ENCODE measurements at places on chromosomes 4 and X. TPM values are rescaled to one million over a fixed set of nuclear protein-coding genes. Genes with fewer than 3 reads are reported as not detected.

- no peak for DNase-seq
Observed at GRCh38 chrX:145623453-145623852, 194.2 kb upstream of the SLITRK2 start.

GRCh38 chrX:46913667-46914066 is 1.4 kb downstream of the JADE3 start:
- DNase-seq = peak; percentile 0

The TRIM61 gene
- total RNA-seq = not detected

DNA sequence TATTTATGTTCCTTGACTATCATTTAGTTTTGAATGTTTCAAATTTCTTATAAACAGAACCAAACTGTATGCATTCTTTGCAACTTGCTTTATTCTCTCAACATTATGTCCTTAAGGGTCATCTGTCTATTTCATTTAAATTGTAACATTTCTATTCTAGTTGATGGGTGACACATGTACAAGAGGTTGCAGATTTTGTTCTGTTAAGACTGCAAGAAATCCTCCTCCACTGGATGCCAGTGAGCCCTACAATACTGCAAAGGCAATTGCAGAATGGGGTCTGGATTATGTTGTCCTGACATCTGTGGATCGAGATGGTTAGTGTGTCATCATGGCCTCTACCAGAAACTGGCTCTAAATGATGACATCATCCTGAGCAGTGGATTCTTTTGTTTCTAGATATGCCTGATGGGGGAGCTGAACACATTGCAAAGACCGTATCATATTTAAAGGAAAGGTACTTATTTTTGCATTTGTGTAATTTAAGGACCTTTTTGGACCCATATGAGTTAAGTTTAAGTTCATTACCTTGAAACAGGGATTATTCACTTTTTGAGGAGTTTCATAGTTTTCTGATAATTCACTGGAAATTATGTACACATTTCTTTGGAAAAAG is 6.1 kb downstream of the LIAS start:
- peak; percentile 91 for DNase-seq

GRCh38 chr4:111016416-111016815 is 393.5 kb upstream of the PITX2 start:
- DNase-seq = no peak

DNA sequence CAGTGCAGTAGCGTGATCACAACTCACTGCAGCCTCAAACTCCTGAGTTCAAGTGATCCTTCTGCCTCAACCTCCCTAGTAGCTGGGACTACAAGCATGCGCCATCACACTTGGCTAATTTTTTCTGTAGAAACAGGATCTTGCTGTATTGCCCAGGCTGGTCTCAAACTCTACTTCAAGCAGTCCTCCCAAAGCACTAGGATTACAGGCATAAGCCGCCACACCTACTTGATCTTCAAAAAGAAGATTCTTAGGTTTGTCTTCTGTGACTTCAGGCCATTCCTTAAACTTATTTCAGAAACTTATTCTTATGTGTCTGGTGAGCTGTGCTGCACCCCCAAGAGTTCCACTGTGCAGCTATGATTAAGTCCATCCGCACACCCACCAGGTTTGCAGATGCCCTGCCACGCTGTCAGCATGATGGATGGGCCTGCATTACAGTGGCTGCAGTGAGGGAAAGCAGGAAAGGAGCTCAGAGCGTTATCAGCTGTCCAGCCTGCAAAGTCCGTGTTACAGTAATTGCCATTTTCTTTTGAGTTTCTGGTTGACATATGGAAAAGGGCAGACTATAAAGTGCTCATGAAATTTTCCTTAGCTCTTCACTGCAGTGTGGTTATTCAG is 146.6 kb downstream of the AASDH start:
- DNase-seq = no peak

The DCX gene
- total RNA-seq = not detected

DNA sequence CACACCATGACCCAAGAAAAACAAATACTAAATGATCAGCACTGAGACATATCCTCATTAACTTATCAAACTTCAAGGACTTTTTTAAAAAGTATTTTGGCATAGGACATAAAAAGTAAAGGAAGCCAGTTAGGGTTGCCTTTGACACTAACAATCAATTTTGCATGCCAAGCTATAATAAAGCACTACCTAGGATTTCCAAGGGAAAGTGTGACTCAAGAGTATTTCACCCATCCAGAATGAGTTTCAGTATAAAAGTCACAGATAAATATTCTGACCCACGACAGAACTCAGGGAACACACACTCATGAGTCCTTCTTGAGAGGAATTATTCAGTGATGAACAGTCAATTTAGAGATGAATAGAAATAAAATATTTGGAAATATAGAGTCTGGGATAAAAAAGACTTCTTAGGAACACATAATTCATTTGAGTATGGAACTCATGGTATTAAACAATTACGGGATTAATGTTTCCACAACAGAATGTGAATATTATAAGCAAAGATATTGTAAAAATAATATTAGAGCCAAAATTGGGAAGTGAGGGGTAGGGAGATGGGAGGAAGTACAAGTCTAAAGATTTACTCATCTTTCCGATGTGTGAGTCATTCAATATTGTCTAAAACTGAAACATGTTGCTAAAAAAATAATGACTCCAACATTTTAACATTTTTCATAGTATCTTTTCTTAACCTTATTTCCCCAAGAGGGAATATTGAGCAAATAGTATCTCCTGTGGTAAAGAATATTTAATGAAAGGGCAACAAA is 143.5 kb upstream of the LNX1 start:
- no peak for DNase-seq

The DRD5 gene
- total RNA-seq = not detected

DNA sequence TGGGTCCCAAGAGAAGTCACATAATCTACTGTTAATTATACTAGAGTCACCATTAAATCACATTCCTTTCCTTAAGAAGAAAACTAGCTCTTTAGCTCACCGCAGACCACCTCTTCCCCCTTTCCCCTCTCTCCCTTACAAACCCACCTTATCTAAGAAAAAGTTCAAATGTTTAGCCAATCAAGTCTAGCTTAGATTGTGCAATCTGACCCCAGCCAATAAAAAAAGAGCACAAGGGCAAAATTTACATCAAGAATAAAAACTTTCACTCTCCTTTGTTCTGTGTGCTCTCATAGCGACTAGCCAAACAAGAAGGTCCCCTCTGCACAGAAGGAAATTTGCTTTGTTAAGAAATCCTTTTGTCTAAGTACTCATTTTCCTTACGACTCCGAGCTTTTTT is 76.3 kb downstream of the TMEM156 start:
- no peak for DNase-seq

DNA sequence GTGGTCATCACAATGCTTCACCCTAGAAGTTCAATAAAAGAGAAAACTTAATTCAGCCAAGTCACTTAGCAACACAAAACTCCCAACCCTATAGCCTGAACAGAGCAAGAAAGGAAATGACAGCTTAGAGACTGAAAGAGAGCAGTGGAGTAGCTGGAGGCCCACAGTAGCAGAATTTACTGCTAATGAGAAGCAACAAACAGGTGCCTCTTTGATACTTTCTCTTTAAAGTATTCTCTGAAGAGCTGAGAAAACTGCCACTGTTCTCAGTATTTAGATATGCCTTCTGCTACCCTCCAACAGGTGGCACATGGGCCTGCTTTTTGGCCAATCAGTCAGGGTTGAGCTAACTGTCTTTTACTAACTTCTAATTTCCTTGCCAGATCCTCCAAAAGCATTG is 240.0 kb downstream of the GPC3 start:
- DNase-seq = peak; percentile 0

The HTR2C gene
- not detected for total RNA-seq

The GATA1 gene
- total RNA-seq = not detected

DNA sequence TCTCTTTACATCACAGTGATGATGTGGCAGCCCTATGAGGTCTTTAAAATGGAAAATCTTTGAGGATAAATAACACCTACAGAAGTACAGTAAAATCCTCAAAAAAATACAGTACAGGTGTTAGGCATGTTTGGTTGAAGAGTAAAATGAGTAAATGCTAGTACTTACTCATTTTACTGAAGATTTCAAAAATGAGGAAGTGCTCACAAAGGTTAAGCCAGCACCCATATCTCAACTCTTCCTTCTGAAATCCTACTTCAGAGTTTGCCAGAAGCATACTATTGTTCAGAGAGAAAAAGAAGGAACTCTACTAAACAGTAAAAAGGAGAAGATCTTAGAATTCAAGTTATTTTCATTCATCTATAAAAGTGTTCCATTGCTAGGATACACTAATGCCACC is 130.9 kb downstream of the CBR4 start:
- DNase-seq = no peak

The NAP1L3 gene
- total RNA-seq = 1.9 TPM

DNA sequence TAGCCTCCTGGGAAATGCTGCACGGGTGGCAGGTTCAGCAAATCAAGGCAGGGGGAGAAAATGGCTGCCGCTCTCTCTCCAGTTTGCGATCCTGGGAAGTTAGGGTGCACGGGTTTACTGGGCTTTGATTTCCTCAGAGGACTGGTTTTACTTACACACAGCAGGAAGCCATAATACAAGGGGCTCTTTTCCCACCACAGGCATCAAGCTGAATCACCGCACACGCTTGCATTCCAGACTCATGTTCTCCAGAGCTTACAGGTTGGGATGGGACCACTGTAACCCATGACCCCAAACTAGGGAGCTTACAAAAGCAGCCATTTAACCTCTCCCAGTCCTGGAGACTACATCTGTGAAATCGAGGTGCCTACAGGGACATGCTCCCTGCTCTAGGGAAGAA is 159.8 kb downstream of the DHRSX start:
- DNase-seq = no peak

- DNase-seq = peak; percentile 37
Observed at GRCh38 chr4:169314906-169315305, 44.1 kb upstream of the SH3RF1 start.

The FGG gene
- total RNA-seq = 0.45 TPM

The CTAG1B gene
- total RNA-seq = not detected

DNA sequence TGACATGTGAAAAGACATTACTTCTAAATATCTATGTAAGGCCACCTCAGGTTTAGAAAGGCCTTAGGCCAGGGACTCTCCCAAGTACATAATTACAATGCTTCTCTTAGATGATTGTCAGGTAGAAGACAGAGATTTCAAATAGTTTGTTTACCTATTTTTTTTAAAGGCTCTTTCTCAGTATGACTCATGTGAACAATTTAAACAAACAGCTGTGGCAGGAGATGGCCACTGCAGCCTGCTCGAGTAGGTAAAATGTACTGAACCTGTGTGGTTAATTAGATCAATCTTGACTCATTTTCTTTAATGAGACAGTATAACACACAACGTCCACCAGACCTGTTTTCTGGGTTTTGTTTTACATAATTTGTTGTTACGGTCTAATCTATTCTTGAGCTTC is 50.2 kb downstream of the LEF1 start:
- DNase-seq = no peak

The MAGEA12 gene
- 153 TPM for total RNA-seq

The CTAG1A gene
- total RNA-seq = not detected

DNA sequence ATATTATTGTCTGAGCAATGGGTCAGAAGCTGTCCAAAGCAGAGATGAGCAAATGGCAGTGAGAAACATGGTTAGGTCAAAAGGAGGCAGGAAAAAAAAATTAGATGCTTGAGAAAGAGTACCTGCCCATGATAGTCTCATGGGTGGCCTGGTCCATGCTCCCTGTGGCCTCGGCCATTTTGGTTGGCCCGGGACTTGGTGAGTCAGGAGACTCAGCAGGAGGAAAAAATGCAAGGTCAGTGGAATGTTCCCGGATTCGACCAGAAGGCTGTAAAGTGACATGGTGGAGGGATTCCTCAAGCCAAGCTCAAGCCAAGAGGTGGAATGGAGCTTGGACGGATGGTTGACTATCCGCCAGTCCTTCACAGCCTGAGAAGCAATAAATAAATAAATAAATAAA is 236.7 kb downstream of the ASMT start:
- no peak for DNase-seq

- no peak for DNase-seq
Observed at GRCh38 chr4:85092536-85092935, 126.0 kb upstream of the WDFY3 start.

The PPARGC1A gene
- 101 TPM for total RNA-seq

DNA sequence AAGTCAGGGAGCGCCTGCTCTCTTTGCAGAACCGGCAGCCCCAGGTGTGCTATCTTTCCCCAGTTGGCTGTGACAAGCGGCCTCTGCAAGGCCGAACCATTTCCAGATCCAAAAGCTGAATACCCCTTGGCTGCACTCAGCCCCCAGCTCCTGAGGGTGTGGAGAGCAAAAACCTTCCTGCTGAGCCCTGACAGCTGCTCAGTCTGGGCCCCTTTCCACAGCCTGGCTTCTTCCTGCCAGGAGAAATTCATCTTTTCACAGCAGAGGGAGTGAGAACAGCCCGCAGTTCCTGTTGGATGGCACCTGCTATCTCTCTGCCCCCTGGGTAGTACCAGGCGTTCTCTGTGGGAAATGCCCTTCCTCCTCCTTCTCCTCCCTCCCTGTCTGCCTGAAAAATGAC is 78.4 kb downstream of the DRD5 start:
- DNase-seq = no peak

- no peak for DNase-seq
Observed at GRCh38 chr4:183335369-183335940, 13.2 kb upstream of the CLDN24 start.

The KLHL13 gene
- 3.1 TPM for total RNA-seq

DNA sequence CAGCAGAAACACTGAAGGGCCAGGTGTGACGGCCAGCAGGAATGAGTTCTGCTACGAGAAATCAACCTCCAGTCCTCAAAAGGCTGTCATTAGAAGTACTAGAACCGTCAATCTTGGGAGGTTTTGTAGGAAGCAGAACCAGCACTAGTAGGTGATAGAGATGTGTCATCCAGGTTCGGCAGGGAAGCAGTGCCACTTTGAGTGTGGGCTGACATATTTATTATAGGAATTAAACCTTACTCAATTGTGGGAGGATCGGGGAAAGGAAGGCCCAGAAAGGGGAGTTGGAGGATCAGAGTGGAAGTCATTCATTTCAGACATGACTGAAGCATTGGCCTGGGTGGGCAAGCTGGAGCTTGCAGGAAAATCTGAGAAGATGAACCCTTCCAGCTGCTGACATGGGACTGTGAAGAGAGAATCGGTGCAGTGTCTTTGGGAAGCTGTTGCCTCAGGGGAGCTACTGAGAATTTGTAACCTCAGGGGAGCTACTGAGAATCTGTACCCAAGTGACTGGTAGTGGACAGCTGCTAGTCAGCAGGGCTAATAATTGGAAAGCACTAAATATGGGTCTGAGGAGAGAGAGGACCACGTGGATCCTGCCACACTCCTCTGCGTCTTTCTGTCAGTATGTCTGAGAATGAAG is 177.4 kb downstream of the SPRY1 start:
- DNase-seq = no peak

The ETDB gene
- total RNA-seq = not detected

The ANKRD37 gene
- 42.5 TPM for total RNA-seq

Data from SK-MEL-5 (cell line).